Stimulated activated CD4-positive, alpha-beta T cell treated with anti-CD3 and anti-CD28 coated beads, Interleukin-1b, Interleukin-23, amount 100 ng/mL, for 48 hours (primary cell): ENCODE measurements at places on chromosomes 7 and 10.

DNA sequence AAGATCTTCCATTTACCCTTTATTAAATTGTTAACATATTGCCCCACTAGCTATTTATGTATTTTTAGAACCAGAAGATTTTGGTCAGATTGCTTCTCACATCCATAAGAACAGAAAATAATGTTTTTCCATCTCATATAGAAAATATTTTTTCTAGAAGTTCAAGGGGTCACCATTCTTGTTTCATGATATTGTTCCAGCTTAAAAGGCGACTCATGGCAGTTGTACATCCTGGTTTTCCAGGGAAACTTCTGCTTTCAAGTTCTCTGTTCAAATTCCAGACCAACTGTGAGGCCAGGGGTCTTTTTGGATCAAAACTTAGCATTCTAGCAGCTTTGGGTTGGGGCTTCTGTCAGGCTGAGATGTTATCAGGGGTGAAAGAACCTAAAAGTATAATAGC, 84.4 kb downstream of the LRRC4 start:
- no peak for DNase-seq

GRCh38 chr10:70477661-70478162, 855 bp upstream of the PALD1 start:
- peak; percentile 79 for DNase-seq

DNA sequence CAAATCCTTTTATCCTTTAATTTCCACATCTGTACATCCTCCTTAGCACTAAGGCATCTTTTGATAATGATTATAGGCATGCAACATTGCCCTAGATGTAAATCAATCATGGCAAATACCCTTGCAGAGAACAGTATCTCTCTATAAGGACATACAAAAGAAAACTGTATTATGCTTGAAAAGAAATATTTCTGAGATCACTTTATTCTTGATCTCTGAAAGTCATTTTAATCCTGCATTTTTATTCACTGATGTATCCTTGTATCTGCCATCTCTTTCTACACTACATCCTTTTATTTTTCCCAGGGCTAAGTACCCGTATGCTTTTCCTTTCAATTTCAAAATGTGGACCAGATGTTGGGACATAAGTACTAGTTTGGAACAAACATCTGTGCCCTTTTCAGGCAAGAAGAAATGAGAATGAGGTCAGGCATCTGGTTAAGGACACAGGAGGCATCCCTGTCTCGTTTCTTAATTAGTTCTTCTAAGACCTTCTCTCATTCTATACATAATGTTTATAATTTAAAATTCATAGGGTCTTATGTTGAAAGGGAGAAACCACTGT, 338.6 kb downstream of the CNTNAP2 start:
- DNase-seq: no peak

- DNase-seq: no peak
Measured at GRCh38 chr7:151420144-151420543, 10.3 kb upstream of the WDR86 start.

- no peak for DNase-seq
Measured at GRCh38 chr10:57785546-57785945, 482.1 kb downstream of the IPMK start.

DNA sequence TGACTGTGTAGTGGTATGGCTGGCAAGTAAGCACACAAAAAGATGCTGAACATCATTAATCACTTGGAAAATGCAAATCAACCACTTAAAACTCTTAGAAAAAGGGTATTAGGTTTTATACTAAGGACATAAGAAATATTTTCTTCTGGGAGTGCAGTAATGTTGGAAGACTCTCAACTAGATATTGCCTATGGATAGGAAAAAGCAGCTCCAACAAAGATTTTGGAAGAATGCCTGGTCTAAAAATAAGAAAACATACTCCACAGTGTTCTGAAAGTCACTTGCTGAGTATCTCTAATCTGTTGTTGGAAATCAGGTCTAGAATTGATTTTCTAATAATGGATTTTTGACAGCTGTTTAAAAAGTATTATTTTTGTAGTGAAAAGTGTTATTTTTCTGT, 50.8 kb upstream of the PHYHIPL start:
- DNase-seq: no peak

DNA sequence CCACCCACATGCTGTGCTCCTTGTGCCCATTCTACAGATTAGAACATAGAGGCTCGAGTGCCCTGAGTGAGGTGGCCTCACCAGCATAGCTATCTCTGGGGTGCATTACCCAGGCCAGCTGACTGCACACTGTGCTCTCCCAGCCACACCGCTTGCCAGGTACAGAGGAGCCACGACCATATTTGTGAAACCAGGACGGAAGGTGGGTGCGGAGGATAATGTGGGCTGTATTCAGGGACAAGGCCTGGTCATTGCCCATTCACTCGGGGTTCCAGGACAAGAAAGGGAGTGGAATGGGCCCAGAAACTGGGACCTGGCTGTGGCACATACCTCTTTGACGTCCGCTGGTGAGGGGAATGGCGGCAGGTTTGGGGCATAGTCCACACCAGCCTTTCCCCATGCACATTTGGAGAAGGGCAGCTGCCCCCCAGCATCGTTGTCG, 236.0 kb downstream of the TNS3 start:
- no peak for DNase-seq
